NCI-H2107 (cell line): ENCODE measurements at places on chromosomes 3 and 15.
A peak's percentile ranks its signal among the peaks of the same experiment; 100 is the strongest.

DNA sequence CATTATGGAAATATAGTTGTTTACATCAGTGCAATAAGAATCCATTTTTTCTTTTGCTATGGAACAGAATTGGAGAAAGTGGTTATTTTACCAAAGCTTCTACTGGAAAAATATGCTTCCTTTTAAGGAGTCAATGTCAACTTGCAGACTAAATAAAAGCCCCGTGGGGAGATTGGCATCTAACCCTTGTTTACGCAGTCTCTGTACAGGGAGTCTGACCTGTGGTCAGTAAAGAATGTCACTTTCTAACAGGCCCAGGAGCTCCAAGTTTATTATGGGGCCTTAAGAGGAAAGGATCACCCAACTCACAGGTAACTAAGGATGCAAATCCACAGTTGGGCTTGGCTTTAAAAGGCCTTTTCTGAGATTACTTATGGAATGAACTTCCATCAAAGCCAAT is 1751.2 kb downstream of the SI start:
- DNase-seq: no peak

- no peak for DNase-seq
Measured at GRCh38 chr15:74773329-74773728, 8.6 kb upstream of the CSK start.

- DNase-seq: no peak
Measured at GRCh38 chr3:99430348-99431134, 207.9 kb upstream of the COL8A1 start.

DNA sequence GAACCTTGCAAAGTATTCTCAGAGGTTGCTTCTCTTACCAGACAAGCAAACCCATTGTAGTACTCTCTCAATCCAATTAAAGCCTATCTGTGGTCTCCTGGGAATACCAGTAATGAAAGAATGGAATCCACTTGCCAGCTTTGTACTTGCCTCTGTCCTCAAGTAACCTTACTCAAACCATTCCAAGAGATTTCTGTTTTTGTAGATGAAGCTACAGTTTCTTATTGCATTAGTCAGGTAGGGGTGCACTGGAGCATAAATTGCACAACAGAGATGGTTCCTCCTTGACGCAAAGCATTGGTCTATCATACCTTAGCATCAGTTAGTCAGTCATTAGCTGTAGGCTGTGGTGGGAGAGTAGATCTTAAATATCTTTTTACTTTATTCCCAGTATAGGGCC is 52.9 kb downstream of the BTLA start:
- peak; percentile 8 for DNase-seq

DNA sequence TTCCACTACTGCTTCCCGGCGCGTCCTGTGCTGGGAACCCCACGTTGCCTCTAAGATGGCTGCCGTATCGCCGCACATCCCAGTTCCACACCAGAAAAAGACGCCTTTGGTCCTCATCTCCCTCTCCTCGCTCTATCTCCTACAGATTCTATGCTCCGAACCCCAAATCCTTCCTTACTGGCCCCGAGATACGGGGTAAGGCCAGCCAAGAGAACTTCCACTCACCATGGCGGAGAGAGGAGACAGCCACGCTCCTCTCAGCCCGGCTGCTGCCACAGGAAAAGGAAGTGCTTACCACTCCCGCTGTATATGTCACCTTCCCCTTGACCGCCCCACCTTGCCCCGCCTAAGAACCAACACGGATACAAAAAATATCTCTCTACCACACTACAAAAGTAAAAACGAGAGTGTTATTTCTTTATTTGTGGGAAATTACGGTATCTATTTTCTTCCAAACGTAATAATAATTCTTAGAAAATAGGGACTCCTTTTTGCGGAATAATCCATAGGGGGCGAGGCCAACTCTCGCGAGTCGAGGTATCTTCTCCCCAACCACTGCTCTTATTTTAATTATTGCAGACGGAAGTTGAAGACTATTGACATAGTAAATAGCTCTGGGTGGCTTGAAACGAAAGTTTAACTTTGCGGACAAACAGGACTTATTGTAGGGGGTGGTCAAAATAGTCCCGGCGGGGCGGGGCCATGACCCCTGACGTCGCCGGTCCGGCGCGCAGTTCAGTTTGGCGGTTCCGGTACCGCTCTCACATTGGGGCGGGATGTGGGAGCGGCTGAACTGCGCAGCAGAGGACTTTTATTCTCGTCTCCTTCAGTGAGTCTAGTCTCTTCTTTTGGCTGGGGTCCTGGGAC is at the start of the genes RPL4 and ZWILCH:
RPL4 (minus strand) TSS at position 293 of the 867 bp plus-strand sequence; CDS start at position 228, 65 bp downstream.
ZWILCH (plus strand) TSS at position 764 of the 867 bp plus-strand sequence; CDS start at position 777, 13 bp downstream.
- no peak for DNase-seq

GRCh38 chr3:171950373-171950772 is 89.0 kb upstream of the FNDC3B start:
- DNase-seq: no peak

DNA sequence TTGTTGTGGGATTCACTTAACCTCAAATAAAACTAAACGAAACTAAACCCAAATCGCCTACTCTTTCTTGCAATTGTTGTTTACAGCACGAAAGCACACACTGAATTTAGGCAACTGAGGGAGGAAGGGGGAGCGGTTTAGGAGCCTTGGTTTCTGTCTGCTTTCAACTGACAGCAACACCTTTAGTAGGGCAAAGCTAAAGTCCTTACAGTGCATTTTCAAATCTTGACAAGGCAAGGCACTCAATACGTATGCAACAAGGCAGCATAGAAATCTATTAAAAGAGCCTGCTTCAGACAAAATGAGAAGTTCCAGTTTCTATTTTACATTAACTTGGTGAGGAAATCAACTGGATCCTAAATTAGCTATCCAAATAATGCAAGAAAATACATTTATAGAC is 174.6 kb downstream of the CHST2 start:
- no peak for DNase-seq

DNA sequence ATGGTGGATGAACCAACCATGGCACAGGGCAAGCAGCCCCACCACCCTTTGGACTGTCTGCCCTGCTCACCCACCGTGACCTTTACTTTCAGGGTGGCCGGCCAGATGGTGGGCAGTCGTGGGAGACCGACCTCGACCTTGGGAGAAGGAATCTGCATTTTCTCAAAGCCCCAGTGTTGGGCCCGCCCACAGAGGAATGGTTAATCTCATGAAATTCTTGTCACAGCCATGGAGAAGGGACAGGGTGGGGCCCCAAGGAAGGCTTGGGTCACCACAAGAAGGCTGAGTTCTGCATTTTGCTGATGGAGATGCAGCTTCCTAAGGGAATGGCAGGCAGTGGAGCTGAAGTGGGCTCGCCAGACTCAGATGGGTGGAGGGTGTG is 2.9 kb downstream of the PLXND1 start:
- DNase-seq: no peak

- no peak for DNase-seq
Measured at GRCh38 chr3:141368925-141369794, 856 bp downstream of the ZBTB38 start.

DNA sequence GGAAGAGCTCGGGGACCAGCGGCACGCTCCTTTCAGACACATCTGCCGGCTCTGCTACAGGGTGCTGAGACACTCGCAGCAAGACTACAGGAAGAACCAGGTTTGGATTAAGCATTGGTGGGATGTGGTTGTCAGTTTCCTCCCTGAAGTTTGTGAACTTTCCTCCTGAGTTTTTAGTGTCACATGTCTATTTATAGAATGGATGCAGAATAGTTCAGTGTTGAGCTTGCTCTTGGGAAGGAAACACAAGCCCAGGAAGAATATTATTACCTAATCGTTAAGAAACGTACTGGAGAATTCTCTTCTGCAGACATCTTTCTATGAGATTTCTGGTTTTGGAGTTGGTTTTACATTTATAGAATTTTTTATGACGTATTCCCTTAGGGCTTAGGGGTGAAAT is 172.0 kb downstream of the ITPR1 start:
- DNase-seq: no peak

DNA sequence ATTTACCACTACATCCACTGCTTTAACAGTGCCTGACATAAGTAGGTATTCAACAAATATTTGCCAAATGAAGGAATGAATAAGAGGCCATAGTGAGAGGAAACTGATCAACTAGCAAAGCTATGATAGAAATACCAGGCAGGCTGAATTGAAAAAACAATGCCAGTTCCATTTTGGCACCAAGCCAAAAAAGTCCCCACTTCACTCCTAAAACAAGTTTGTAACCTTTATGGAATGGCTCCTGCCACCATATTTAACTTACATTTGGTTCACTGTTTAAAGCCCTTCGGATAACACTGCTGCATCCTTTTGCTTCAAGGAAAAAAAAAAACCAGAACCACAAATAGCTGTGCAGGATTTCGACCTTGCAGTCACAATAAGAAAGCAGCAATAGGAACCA is 166.1 kb downstream of the FRMD5 start:
- no peak for DNase-seq

DNA sequence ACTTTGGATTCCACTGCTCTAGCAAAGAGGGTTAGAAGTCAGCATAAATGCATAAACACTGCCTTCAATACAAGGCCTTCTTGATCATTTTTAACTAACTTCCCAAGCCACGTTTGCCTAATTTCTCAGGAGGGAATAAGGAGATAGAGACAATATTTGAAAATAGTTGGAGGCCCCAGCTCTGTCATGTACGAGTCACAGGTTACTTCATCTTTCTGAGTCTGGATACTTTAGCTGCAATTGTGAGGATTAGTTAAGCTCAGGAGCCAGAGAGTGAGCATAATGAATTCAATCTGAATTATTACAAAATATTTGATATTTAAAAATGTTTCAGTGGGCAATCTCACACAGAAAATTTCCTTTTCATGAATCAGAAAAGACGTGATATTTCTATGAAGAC is 298.9 kb downstream of the SHOX2 start:
- DNase-seq: no peak

DNA sequence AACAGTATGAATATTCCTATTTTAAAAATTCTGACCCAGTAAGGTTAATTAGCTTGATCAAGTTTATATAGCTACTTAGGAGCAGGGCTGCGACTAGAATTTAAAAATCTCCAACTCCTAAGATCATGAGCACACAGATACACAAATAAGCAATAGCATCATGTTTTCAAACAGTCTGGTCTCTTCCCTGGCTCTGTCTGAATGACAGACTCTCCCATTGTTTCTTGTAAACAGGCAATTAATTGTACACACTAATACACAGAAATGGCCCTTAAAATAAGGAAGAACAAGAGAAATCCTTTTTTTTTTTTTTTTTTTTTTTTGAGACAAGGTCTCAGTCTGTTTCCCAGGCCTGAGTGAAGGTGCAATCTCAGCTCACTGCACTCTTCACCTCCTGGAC is 1064.4 kb upstream of the CFAP20DC start:
- DNase-seq: no peak

DNA sequence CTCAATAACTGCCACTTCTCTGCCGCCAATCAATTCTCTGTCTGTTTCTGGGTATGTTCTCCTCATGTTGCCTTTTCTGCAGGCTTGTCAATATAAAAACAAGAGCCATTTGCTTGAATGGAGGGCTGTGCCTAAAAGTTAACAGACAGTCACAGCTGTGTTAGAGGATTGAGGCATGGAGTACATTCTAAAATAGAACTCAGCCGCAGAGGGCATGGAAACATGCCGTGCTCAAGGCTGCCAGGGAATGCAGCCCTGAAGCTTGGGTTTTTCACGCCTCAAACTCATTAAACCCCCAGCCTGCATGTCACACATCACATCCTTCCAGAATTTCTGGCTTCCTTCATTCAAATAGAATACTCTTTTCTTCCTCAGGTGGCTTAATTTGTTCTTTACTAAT is 166.6 kb downstream of the TPRG1 start:
- no peak for DNase-seq

DNA sequence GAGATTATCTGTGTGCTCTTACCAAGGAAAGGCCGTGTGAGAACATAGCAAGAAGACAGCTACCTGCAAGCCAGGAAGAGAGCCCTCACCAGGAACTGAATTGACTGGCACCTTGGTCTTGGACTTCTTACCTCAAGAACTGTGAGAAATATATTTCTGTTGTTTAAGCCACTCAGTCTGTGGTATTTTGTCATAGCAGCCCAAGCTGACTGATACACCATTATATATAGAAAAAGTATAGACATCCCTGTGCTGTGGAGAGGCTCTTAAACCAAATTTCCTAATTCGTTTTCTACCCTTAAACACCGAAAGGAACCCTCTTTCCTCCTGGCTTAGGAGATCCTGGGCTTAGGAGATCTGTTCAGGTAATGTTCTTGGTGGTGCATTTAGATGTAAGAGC is 44.8 kb downstream of the CGNL1 start:
- DNase-seq: no peak

DNA sequence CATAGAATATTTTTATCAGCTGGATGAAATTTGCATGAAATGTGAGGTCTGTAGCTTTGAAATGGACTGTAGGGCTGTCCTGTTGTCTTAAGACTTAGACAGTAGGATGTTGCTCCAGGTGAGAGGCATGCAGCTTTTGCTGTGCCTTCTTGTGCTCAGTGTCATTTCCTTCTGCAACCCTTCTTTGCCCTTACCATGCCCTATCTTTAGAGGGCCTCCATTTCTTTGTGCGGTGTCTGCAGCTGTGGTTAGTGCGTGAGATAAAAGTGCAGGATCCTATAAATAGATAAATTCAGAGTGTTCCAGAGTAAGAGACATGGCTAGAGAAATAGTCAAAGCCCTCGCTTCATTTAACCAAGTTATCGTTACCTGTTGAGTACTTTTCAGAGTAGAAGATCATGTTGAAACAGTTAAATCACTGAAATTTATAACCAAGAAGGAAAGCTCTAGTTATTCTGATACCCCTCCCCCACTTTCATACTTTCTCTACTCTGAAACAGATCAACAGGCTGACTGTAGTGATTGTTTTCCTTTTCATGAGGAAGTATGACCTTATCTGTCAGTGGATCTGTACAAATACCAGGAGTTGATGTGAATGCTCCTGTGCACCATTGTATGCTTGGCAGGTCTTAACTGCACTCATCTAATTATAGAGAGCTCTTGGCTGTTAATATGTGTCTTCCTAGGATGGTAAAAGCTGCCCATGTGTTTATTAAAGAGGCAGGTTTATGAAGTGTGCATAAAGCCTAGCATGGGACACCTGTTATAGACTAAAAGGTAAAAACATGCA is 18.2 kb downstream of the EIF3J start:
- no peak for DNase-seq

- no peak for DNase-seq
Measured at GRCh38 chr3:172530566-172530965, 7.3 kb upstream of the TNFSF10 start.

GRCh38 chr15:77546050-77546501 is 86.6 kb downstream of the LINGO1 start:
- no peak for DNase-seq

DNA sequence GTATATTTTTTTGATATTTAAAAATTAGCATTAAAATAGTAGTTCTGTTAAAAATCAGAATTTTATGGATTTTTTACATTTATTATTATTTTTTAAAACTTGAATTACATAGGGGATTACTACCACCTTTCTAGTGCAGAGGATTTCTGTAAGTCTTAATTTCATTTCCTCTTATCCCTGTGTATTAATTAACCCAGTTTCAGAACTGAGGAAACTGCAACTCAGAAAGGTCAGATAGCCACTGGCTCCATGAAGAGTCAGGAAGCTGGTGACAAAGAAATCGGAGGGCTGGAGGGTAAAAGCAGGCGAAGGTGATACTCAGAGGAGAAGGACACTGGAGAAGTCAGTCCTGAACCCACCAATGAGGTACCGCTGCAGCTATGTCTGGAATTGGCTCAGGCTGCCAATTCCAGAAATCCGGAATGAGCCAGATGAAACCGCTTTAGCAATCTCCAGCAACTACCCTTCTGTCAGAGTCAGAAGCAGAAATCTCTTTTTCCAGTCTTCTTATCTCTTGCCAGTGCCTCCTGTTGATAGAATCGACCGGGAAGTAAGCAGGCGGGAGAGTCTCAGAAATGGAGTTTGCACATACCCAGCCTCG is 308.5 kb downstream of the SV2B start:
- DNase-seq: no peak
